ENCODE measurements at places on chromosomes 13 and 19.
A peak's percentile ranks its signal among the peaks of the same experiment; 100 is the strongest.

DNA sequence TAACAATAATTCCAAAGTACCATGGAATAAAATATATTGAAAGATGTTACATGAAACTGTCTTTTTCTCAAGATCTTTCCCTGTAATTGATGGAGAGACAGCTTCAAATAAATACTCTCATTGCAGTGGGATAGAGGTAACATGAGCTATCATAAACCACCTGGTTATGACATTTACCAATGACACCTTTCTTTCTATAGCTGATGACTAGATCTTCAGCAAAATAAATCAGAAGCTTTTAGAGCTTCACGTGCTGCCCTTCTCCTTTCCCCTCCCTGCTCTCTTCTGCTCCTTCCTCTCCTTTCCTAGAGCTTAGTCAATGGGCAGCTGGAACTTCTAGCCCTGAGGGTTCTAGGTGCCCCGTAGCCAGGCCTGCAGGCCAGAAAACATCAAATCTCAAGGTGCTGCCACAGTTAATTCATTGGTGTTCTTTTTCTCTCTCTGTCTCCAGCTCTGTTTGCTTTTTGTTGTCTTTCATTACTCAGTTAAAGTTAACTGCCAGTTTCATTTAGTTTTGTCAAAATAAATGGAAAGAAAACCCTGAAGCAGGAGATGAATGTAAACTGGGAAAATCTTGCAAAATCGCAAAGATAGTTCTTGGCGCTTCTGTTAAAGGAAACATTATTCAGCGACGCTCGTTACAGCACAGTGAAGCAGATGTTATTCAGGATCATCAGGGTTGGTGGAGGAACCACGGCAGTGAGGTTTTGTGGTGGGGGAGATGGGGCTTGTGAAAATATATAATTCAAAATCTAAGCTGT is 8.3 kb upstream of the METTL21C start:
- no peak for DNase-seq

- no peak for DNase-seq
Measured at GRCh38 chr19:4550479-4551050, 8.9 kb downstream of the SEMA6B start.

- no peak for DNase-seq
Measured at GRCh38 chr19:54905803-54906511, at the start of gene NCR1. Gene NCR1 (plus strand): TSS chr19:54906148. CDS start chr19:54906188, 40 bp downstream.

- DNase-seq: no peak
Measured at GRCh38 chr19:10256551-10256950, 4.5 kb downstream of the MRPL4 start.

- no peak for DNase-seq
Measured at GRCh38 chr19:33108161-33108560, 23.8 kb upstream of the WDR88 start.

DNA sequence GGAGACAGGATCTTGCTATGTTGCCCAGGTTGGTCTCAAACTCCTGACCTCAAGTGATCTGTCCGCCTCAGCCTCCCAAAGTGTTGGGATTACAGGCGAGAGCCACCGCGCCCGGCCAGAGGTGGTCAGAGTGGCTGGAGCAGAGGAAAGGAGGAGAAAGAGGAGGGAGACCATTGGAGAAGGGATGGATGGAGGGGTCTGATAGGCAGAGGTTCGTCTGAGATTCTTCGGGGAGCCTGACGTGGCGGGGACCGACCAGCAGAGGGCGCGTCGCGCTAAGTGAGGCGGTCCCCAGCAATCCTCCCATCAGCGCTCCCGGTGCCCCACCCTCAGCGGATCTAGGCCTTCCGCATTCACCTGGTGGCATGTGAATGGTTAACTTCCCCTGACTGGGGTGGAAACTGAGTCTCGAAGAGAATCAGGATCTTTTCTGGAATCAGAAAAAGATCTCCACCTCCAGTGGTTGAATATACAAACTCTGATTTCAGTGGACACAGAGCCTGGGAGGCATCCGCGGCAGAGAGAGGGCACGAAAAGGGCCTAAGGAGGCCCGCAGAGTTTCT is 8.8 kb downstream of the GTPBP3 start:
- DNase-seq: peak; percentile 36

GRCh38 chr19:29941828-29942403 is at the start of gene URI1:
Gene URI1 (plus strand): TSS chr19:29942239. CDS start chr19:29942548, 309 bp downstream.
- peak; percentile 83 for DNase-seq

DNA sequence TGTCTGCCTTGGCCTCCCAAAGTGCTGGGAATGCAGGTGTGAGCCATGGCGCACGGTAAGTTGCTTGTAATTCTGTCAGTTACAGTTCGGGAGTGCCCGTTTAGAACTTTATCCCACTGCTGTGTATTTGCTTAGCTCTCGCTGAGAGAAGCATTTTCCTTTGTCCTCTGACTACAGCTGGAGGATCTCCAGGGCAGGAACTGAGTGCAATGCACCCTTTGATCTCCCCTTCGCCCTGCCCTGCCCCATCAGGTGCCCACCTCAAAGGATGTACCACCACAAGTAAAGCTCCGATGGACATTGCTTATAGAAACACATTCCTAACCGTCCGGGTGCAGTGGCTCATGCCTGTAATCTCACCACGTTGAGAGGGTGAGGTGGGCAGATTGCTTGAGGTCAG is 6.5 kb downstream of the BRME1 start:
- no peak for DNase-seq

GRCh38 chr19:6765738-6766356 is 1.4 kb downstream of the SH2D3A start:
- peak; percentile 22 for DNase-seq

DNA sequence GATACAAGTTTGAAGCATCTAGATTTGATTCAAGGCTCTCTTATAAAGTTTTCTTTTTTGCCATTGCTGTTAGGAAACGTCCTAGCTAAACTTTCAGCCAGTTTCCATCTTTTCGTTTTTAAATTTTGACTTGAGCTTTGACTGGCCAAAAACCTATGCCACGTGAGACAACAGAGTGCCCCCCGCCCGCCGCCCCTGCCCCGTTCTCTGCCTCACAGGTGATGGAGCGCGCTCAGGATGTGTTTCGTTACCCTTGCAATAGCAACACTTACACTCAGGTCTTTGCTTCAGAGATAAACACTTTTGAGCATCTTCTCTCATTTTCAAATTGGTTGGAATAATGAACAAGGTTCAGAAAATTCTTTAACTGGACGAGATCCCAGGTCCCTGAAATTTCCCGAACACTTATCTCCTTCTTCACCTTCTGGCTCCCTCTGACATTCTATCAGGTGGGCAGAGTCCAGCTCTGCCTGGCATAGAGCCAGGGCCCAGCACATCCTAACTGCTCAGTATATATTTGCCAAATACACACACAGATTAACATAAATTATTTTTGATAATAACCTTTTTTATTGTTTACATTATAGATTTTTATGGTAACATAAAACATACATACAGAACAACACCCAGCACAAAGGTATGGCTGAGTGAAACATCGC is 301.1 kb downstream of the IRS2 start:
- no peak for DNase-seq

- no peak for DNase-seq
Measured at GRCh38 chr19:32682317-32682716, 6.7 kb downstream of the RGS9BP start.

GRCh38 chr19:38317104-38317612 is 1.4 kb upstream of the YIF1B start:
- DNase-seq: no peak

DNA sequence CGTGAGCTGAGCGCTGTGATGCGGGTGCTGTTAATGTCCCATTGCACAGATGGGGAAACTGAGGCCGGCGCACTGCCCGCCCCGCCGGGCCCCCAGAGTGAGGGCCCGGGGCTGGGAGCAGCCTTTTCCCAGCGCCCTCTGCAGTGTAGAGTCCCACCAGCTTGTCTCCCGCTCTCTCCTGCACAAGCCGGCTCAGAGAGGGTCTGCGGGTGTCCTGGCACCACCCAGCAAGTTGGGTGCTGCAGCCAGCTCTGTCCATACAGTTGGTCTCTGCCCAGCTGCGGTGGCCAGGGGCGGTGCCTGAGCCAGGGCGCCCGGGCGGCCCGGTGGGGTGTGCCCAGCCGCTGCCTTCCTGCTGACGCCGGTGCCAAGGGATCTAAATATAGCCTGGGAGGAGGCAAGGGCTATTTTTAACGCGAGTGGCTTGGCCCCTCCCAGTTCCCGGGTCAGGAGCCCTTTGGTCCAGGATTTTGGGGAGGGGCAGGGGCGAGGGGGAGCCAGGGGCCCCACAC is 19.3 kb downstream of the GADD45B start:
- DNase-seq: peak; percentile 19

DNA sequence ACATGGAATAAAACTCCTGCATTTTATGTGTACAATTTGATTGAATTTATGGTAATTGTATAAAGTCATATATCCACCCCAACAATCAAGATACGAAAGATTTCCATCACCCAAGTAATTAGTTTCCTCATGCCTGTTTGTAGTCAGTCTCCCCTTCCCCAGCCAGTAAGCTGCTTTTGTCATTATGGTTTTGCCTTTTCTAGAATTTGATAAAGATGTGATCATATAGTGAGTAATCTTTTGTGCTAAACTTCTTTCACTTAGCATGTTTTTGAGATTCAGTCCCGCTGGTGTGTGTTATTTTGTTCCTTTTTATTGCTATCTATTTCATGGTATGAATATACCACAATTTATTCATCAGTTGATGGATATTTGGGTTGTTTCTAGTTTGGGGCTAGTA is 16.0 kb downstream of the ITM2B start:
- no peak for DNase-seq

- no peak for DNase-seq
Measured at GRCh38 chr13:44303681-44304432, 69.8 kb upstream of the SERP2 start.

- DNase-seq: no peak
Measured at GRCh38 chr13:99129951-99130350, 70.7 kb upstream of the UBAC2 start.

- DNase-seq: no peak
Measured at GRCh38 chr13:73996569-73996968, 137.6 kb downstream of the KLF12 start.

DNA sequence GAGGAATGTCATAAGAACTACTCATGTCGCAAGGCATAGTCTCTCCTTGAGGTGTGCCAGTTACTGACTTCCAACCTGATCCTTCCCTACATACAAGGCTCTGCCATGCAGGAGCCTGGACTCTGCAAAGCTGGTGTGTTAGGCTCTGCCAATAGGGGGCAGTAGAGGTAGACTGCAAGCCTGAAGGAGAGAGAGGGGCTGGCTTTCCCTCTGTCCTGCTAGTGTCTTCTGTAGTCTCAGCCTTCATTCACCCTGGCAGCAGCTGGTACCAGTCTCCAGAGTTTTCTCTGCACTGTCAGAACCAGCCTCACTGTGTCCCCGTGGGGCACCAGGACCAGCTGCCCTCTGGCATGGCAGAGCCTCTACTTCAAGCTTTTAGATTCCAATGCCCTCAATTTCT is 14.5 kb downstream of the SHISA2 start:
- no peak for DNase-seq

DNA sequence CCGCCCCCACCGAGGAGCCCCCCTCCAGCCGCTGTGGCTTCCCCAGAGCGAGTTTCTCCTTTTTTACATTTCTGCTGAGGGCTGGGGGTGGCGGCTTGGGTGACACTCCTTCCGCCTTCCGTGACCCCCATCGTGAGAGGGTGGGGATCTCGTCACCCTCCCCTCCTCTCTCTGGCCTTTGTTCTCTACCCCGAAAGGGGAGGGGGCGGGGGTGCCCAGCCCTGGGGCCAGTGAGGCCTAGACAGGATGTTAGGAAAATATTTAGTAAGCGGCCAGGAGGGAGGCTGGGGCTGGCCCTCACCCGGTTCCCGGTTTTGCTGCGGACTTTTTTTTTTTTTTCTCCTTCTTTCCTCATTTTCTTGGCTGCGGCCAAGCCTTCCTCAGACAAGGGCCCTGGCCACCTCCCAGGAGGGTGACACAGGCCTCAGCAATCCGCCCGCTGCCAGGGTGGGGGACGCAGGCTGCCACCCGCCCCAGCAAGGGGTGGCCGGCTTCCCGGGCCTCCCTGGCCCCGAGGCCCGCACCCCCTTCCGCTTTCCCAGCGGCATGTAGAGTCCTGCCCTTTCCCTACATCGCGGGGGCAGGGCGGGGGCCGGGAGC is 3.9 kb downstream of the MIDN start:
- no peak for DNase-seq

- no peak for DNase-seq
Measured at GRCh38 chr13:99415851-99416331, 85.4 kb upstream of the TM9SF2 start.

GRCh38 chr13:98489446-98490194 is 87.3 kb downstream of the STK24 start:
- no peak for DNase-seq

- peak; percentile 98 for DNase-seq
Measured at GRCh38 chr19:39409208-39410016, 2.8 kb downstream of the ZFP36 start.

GRCh38 chr13:102901056-102901455 is 55.2 kb downstream of the ERCC5 start:
- no peak for DNase-seq

DNA sequence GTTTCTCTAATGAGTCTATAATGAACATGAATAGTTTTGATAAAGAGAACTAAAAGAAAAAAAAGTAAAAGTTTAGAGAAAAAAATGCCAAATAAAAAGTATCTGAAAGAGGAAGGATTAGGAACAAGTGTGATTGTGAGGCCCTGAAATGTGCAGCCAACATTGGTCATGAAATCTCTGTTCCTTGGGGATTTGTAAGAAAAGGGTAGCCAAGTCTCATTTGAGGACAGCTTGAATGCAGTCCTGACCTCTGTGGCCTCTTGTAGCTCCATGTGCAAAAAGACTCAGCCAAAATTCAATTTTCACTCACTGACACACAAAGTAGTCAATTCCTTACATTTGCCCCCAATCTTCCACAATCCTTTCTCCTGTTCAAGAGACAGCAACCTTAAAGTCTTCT is 167.9 kb downstream of the KLF12 start:
- no peak for DNase-seq

DNA sequence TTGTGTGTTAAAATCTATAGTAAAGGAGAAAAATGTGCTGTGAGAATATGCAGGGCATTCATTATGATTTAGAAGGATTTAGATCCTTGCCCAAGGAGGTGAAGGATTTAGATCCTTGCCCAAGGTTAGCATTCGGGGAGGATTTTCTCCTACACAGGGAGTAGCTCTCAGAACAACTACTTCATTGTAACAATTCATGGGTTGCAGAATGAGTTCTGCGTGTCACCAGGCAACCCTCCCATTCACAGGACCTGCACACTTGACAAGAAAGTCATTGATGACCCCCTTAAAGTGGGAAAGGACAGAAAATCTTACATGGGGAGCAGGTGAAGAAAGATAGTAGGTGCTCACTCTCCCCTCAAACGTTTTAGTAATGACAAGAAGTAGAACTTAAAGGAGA is 167.1 kb upstream of the MAB21L1 start:
- DNase-seq: no peak

Data from NCI-H1105 (cell line).